ENCODE measurements at places on chromosomes 7 and 10.

DNA sequence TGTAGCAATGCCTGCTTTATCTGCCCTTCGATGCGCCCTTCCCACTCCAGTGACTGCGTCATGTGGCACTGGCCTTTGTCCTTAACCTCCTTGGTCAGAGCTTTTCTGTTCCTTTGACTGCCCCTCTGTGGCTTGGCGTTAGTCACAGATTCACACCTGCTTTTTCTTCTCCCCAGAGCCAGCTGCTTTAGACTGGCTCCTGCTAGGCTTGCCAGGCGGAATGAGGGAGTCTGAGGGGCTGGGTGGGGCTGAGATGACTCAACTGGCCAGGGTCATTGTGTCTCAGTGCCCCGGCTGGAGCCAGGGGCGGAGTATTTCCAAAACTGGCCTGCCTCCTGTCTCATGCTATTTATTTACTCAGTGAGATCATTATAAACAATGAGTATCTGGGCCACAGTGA is 194.1 kb downstream of the EMX2 start:
- DNase-seq = no peak

DNA sequence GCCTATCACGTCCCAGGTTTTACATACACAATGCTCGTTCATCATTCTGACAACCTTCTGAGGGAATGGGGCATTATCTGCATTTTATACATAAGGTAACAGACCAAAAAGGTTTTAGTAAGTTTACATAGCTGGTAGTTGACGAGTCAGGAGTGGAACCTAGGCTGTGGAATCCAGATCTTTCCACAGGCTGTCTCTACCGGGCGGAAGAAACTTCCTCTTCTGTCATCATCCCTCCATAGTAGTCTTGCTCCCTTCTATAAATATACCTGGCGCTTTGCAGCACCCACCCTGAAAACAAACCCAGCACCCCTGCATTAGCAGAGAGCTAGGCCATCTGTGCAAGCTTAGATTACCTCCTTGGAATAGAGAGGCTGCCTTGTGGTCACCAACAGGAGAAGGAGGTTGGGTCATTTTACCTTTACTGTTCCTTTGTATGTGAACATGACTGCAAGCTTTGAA is 1.3 kb downstream of the TSPAN13 start:
- DNase-seq = peak; percentile 37

DNA sequence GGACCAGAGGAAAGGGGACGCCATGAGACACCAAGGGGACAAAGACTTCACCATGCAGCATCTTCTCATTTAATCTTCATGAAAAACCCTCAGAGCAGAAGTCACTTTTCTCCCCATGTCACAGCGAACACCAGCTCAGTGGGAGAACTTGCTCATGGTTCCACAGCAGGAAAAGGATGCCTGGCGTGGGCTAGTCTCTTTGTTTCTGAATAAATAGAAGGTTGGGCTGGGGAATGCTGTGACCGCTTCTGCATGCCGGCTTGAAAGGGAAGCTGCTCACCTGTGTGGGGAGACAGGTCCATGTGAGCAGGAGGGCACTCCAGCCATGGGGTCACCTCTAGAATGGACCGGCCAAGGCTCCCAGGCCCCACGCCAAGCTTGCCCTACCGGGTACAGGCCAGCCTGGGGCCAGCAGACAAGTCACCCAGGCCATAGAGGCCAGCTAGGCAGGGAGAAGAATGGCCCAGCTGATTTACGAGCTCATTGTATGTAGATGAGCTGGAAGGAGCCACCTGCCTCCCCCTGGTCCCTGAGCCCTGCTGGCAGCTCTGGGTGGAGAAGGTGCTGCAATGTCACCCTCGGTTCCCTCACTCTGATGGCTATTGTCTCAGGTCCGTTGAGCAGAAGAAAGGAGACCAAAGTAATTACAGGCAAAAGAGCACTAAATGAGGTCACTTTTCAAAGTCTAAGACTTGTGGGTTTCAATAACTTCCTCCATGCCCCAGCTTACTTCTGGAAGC is 82.0 kb upstream of the PDZD8 start:
- no peak for DNase-seq

DNA sequence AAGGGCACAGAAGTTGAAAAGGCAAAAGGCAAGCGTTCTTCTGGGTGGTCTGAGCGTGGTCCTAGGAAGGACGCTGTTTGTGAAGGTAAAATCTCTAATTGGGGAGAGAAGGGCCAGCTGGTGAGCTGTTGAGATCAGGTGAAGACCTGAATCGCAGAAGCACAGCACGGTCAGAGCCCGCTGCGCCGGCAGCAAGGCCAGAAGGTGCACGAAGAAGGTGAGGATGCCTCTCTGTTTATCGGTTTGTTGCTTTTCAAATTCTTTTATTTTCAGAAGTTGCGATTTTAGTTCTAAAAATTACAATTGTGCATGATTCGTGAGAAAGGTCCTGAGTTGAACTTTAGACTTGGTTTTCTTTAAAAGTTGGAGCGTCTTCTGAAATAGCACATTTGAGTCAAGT is 247.8 kb upstream of the FOXK1 start:
- DNase-seq = no peak

GRCh38 chr10:127715782-127716378 is 21.1 kb upstream of the FOXI2 start:
- peak; percentile 84 for DNase-seq

- DNase-seq = peak; percentile 62
Measured at GRCh38 chr7:148699024-148699781, 500 bp downstream of the CUL1 start.

GRCh38 chr7:102178410-102178809 is 108.3 kb upstream of the SH2B2 start:
- DNase-seq = no peak

- no peak for DNase-seq
Measured at GRCh38 chr7:80644054-80644453, 5.6 kb downstream of the CD36 start.

GRCh38 chr10:132397036-132397541 is at the start of gene PWWP2B:
TSS of gene PWWP2B (plus strand) at chr10:132397200. CDS start at chr10:132397227, 27 bp downstream.
- DNase-seq = peak; percentile 47

GRCh38 chr7:103987451-103987850 is 2.0 kb downstream of the RELN start:
- DNase-seq = peak; percentile 19

- no peak for DNase-seq
Measured at GRCh38 chr7:18400275-18400674, 95.3 kb upstream of the HDAC9 start.

- DNase-seq = no peak
Measured at GRCh38 chr10:23826421-23826820, 382.5 kb upstream of the KIAA1217 start.

- no peak for DNase-seq
Measured at GRCh38 chr7:25234336-25234735, 6.0 kb upstream of the NPVF start.

DNA sequence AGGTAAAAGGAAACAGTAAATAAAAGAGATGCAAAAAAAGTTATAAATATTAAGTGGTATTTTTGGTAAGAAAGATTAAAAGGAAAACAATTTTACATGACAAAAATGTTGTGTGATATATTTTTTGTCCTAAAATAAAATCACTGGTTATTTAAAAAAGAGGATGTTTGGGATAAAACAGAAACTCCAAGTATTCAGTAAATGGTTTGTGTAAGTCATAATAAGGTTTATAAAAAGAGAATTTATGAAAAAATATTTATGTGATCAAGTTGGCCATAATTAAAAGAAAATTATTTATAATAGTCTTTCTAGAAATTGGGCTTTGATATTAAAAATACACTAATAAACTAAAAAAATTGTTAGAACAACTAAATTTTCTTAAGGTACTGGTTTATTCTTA is 38.2 kb upstream of the FIGNL1 start:
- no peak for DNase-seq

GRCh38 chr7:117048114-117048866 is 95.0 kb downstream of the ST7 start:
- DNase-seq = no peak

DNA sequence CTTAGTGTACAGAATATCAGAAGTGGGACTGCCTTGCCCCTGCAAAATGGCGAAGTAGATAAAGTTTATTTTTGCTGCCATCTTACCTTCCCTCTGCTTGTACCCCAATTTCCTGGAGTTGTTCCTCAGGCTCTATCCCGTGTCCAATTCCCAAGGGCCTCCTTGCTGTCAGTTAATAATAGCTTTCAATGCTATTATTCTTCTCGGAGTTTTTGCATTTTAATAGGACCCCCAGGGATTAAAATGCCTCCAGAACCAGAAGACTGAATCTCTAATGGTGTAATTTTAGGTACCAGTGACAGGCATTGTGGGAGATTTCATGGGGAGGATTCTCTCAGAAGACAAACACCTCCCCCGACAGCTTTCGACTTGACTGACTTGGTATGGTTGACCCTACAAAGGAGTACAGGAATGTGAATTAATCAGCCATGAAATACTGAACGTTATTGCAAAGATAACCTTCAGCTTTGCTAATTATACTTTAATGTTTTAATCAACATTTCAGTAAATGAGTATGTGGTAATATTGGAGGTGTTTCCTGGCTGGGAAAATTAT is 75.2 kb downstream of the ZNF22 start:
- no peak for DNase-seq

GRCh38 chr10:61157182-61157581 is 213.2 kb upstream of the RHOBTB1 start:
- DNase-seq = no peak

DNA sequence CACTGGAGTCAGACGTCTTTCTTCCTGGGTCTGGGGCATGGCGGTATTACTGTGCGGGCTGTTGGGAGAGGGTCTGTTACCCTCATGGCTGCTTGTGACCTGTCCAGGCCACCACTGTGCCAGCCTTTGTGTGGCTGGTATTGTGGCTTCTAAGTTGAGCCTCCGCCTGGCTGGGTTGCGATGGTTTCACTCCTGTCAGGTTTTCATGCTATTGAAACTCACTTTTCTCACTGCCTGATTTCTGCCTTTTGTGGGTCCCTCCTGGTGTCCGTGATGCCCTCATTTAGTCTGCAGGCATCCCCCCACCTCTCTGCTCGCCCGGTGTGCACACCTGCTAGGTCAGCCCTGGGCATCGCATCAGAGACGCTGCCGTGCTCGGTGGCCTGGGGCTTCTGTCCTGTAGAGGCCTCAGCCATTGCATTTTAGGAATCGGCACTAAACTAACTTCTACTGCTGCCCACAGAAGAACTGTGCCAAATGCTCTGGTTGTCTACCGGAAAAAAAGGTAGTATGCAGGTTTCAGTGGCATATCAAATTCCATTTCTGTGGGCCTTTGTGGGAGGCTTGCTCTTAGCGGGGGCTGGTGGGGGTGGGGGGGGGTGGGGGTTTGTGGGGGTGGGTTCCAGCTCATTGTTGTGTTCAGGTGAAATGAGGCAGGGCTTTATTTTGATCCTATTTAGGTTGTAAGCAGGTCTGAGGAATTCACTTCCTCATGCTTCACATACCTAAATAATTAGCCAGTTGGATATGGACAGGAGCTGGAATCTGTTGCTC is 64.3 kb downstream of the MGMT start:
- no peak for DNase-seq

GRCh38 chr10:13120786-13121499 is 21.0 kb downstream of the OPTN start:
- DNase-seq = no peak

DNA sequence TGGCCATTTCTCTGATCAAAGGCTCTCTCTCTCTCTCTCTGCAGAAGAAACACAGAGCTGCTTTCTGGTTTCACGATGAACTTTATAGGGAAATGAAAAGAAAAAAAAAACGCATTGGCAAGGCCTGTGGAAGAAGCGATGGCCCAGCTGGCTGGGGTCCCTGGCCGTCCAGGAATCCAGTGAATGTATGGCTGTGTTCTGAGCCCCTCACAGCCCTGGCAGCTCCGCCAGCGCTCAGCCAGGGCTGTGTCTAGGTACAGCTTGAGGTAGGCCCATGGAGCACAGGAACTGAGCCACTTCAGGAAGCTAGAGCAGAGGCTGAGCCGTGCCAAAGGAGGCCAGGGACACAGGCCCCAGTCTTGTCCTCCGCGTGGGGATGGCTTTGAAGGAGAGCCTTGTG is 13.1 kb upstream of the UCMA start:
- no peak for DNase-seq

- DNase-seq = no peak
Measured at GRCh38 chr10:13078912-13079775, 20.8 kb upstream of the OPTN start.

DNA sequence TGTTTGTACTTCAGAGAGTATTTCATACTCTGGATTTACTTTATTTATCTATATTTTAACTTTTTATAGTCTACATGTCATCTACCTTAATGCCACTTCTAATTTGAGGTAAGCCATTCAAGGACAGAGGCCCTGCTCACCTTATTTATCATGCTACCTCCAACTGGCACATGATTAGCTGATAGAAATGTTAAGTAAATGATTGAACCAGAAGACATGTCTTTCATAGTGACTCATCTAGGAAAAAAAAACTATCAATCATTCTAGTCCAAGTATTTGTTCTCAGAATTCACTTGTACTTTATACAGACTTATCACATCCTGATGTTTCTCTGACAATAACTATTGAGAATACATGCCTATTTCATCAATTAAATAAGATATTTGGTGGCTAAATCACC is 856.3 kb downstream of the XPNPEP1 start:
- no peak for DNase-seq
